ENCODE measurements at places on chromosomes 16 and 17.

DNA sequence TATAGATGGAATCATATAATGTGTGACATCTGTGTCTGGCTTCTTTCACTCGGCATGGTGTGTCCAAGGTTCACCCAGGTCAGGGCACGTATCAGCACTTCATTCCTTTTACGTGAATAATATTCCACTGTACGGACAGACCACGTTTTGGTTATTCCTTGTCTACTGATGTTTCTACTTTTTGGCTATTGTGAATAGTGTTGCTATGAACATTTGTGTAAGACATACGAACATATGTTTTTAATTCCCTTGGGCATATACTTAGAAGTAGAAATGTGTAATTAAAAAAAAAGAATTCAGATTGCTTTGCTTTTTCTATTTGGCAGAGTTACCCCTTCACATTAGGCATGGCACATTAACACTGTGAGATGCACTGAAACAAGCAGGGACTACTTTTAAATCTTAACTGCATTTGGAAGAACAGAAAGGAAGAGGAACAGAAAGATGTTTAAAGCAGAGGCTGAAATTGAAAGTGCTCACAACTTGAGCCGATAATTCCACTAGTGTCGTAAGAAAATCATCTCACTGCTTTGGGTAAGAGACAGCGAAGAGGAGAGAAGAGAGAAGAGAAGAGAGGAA is 105.3 kb downstream of the VPS53 start:
- H3K36me3 ChIP-seq = peaks cover 5% of the 10 kb centered on the region
- no peak for DNase-seq
- no peaks in the 10 kb centered on the region for H3K4me1 ChIP-seq
- no peaks in the 10 kb centered on the region for H3K27me3 ChIP-seq
- no peak overlapping the region for H3K4me3 ChIP-seq
- H3K27ac ChIP-seq = no peak overlapping the region

- peak; percentile 14 for DNase-seq
- H3K4me1 ChIP-seq = peaks cover 1% of the 10 kb centered on the region
- peak overlapping the region; percentile 62 for H3K27ac ChIP-seq
- H3K4me3 ChIP-seq = peak overlapping the region; percentile 15
Measured at GRCh38 chr16:31268033-31268365, 8.2 kb downstream of the ITGAM start.

DNA sequence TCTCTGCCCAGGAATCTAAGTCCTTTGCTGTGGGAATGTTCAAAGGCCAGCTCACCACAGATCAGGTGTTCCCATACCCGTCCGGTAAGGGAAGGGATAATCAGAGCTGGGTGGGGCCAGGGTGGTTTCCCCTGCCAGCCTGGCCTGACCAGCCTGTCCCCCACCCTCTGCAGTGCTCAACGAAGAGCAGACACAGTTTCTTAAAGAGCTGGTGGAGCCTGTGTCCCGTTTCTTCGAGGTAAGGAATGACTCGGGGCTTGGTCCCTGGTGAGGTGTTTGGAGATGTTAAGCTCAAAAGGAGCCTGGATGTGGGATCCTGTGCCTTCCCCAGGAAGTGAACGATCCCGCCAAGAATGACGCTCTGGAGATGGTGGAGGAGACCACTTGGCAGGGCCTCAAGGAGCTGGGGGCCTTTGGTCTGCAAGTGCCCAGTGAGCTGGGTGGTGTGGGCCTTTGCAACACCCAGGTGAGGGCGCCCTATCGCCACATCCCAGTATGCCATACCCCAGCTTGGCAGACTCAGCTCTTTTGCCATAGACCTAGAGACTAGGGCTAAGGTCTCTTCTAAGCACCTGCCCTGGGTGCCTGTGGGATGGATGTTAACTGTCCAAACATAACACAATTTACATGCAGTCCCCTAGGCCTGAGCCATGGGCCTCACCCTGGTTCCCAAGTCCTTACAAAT is 997 bp downstream of the ACADVL start:
- H3K36me3 ChIP-seq = peaks cover 40% of the 10 kb centered on the region
- H3K4me1 ChIP-seq = no peaks in the 10 kb centered on the region
- peak; percentile 85 for DNase-seq

DNA sequence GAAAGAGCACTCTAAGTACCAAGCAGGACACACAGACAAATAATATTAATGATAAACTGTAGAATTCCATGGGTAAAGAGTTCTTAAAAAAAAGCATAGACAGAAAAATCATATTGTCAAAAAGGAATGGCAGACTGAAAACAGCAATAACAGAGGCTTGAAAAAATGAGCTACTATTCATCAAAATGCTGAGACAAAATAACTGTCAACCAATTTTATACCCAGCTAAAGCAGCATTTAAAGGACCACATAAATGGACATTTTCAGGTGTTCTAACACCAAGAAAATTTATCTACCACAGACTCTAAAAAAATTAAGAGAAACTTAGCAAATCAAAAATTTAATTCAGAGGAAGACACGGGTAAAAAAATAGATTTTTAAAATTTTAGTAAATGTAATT is 119.1 kb downstream of the DYNLRB2 start:
- H3K4me3 ChIP-seq = no peak overlapping the region
- H3K27ac ChIP-seq = no peak overlapping the region
- H3K27me3 ChIP-seq = no peaks in the 10 kb centered on the region
- H3K36me3 ChIP-seq = no peaks in the 10 kb centered on the region
- DNase-seq = no peak

DNA sequence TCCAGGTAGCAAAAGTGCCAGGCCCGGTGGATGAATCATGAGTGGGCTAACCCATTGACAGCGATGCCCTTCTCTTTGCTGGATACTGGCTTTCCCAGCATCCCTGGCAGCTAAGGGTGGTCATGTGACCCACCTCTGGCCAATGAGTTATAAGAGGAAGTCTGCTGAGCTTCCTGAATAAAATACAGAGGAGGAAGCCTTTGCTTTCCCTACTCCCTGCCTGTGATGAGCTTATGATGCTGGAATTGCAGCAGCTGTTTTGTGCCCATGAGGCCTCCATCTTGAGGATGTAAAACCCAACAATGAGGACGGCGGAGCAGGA is 15.0 kb upstream of the ATP2A3 start:
- no peaks in the 10 kb centered on the region for H3K4me1 ChIP-seq
- DNase-seq = no peak
- H3K27ac ChIP-seq = no peak overlapping the region
- peaks cover 2% of the 10 kb centered on the region for H3K36me3 ChIP-seq
- H3K27me3 ChIP-seq = no peaks in the 10 kb centered on the region

- no peaks in the 10 kb centered on the region for H3K27me3 ChIP-seq
- H3K4me1 ChIP-seq = no peaks in the 10 kb centered on the region
- H3K36me3 ChIP-seq = no peaks in the 10 kb centered on the region
- no peak for DNase-seq
- no peak overlapping the region for H3K27ac ChIP-seq
- H3K4me3 ChIP-seq = no peak overlapping the region
Measured at GRCh38 chr17:31803494-31804213, 55.4 kb downstream of the COPRS start.

GRCh38 chr16:29808219-29808900 is 2.0 kb downstream of the MAZ start:
- no peak for DNase-seq
- no peak overlapping the region for H3K27ac ChIP-seq
- H3K4me1 ChIP-seq = no peaks in the 10 kb centered on the region
- peak overlapping the region; percentile 85 for H3K4me3 ChIP-seq

GRCh38 chr16:454397-454940 is 29.0 kb downstream of the RAB11FIP3 start:
- no peaks in the 10 kb centered on the region for H3K36me3 ChIP-seq
- H3K27me3 ChIP-seq = no peaks in the 10 kb centered on the region

DNA sequence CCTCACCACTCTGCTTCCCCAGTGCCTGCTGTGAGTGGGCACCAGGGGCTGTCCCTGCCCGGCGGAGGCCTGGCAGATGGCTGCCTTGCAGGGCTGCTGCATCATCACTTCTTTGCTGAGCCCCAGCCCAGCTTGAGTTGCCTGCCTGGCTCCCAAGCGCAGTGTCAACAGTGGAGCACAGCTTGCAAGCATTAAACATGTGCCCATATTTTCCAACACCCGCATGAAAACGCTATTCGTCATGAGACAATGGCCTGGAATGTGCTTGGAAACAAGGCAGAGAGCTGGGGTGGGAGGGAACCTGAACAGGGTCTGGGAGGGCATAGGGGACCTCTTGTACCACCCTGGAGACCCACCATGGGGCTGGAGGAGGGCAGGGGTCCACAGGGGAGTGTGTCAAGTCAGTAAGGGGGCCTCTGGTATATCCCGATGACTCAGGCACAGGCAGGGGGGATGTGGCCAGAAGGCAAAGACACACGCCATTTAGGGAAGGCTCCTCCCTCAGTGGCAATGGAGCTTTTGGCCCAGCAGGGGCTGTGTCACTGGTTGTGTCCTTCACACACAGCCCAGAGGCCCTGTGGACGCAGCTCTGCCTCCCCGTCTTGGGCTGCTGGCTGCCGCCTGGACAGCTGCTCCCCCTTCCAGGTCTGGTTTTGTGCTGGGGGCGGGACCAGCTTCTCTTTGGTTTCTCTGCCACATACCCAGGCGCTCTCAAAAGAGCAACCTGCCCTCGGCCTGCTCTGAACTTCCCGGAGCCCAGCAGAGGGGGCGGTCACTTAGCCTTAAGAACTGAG is 17.4 kb upstream of the MTSS2 start:
- DNase-seq = peak; percentile 68
- no peak overlapping the region for H3K27ac ChIP-seq
- no peak overlapping the region for H3K4me3 ChIP-seq
- no peaks in the 10 kb centered on the region for H3K27me3 ChIP-seq
- peaks cover 2% of the 10 kb centered on the region for H3K4me1 ChIP-seq
- peaks cover 4% of the 10 kb centered on the region for H3K36me3 ChIP-seq

DNA sequence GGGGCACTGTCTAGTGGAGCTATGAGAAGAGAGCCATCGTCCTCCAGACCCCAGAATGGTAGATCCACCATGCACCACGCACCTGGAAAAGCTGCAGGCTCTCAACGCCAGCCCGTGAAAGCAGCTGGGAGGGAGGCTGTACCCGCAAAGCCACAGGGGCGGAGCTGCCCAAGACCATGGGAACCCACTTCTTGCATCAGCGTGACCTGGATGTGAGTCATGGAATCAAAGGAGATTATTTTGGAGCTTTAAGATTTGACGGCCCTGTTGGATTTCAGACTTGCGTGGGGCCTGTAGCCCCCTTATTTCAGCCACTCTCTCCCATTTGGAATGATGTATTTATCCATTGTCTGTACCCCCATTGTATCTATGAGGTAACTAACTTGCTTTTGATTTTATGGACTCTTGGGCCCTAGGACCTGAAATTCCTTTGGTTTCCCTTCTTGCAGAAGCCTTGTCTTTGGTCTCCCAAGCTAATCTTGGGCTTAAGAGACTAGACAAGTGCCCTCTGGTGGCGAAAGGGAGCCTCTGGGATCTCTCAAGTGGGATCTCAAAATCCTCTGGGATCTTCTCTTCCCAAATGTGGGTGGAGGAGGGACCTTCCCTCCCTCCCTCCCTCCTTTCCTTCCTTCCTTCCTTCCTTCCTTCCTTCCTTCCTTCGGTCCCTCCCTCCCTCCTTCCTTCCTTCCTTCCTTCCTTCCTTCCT is 58.2 kb upstream of the HAPSTR1 start:
- H3K27ac ChIP-seq = no peak overlapping the region
- no peaks in the 10 kb centered on the region for H3K27me3 ChIP-seq
- H3K4me1 ChIP-seq = no peaks in the 10 kb centered on the region
- H3K36me3 ChIP-seq = no peaks in the 10 kb centered on the region
- H3K4me3 ChIP-seq = no peak overlapping the region

DNA sequence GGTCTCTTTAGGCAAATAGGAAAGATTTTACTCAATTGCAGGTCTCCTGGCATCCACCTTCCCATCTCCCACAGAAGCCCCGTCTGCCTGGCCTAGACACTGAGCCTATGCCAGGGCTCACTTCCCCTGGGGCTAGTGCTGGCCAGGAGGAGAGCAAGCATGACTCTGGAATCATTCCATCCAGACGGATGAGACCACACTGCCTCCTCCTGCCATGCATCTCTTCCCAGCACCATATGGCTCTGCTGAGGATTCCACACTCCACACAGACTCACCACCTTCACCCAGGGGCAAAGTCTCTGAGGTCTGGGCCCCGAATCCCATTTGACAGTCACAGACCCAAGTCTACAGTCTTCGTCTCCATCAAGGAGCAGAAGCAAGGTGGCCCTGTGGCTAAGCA is 346.5 kb downstream of the C16orf95 start:
- H3K4me3 ChIP-seq = no peak overlapping the region
- no peak for DNase-seq
- H3K36me3 ChIP-seq = no peaks in the 10 kb centered on the region
- H3K27ac ChIP-seq = no peak overlapping the region
- H3K27me3 ChIP-seq = no peaks in the 10 kb centered on the region

DNA sequence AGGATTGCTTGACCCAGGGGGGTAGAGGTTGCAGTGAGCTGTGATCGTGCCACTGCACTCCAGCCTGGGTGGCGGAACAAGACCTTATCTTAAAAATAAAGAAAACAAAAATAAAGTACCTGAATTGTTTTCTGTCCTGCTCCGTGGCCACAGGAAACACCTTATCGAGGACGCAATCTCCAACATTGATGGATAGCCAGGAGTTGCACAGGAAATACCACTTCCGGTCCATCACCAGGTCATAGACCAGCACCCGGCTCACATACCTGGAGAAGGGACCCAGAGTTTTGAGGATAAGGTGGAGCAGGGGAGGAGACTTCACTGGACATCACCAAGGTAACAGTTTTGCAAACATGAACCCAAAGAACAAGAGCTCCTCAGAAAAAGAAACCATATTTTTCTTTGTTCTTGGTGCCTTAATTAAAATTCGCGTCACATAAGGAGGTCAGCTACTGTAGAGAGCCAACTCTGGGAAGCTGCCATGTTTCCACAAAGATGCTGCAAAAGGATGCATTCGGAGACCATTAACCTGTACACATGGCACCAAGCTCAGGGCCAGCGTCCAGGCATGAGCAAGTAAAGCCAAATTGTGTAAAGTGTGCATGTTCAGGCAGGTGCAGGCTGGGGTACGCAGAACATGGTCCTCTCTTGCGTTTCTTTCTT is 55.6 kb upstream of the GCSH start:
- H3K4me3 ChIP-seq = no peak overlapping the region
- DNase-seq = no peak
- no peaks in the 10 kb centered on the region for H3K36me3 ChIP-seq
- H3K27me3 ChIP-seq = no peaks in the 10 kb centered on the region
- no peaks in the 10 kb centered on the region for H3K4me1 ChIP-seq

DNA sequence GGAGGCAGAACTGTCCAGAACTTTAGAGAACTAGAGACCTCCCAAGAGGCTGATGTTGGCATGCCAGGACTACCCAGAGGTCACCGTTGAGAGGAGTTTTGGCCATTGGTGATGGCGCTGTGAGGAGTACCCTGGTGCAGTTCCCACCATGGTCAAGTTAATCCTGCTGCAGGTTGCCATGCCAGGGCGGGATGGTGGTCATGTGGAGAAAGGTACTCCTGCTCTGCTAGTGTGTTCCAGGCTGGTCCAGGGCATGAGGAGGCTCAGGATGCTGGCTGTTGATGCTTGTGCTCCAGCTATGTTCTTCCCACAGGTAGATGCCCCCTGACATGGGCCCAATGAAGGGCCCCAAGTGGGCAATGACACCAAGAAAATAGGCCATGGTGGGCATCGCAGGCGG is 4.1 kb upstream of the PHF12 start:
- H3K36me3 ChIP-seq = no peaks in the 10 kb centered on the region
- peaks cover 9% of the 10 kb centered on the region for H3K4me1 ChIP-seq
- H3K27ac ChIP-seq = no peak overlapping the region
- no peaks in the 10 kb centered on the region for H3K27me3 ChIP-seq

GRCh38 chr16:80552277-80552676 is 11.5 kb downstream of the DYNLRB2 start:
- no peak overlapping the region for H3K27ac ChIP-seq
- no peaks in the 10 kb centered on the region for H3K4me1 ChIP-seq
- DNase-seq = no peak
- no peaks in the 10 kb centered on the region for H3K27me3 ChIP-seq
- no peak overlapping the region for H3K4me3 ChIP-seq
- no peaks in the 10 kb centered on the region for H3K36me3 ChIP-seq

- no peaks in the 10 kb centered on the region for H3K27me3 ChIP-seq
- no peak overlapping the region for H3K4me3 ChIP-seq
- no peaks in the 10 kb centered on the region for H3K36me3 ChIP-seq
Measured at GRCh38 chr17:66290101-66290722, 12.2 kb upstream of the PRKCA start.

Data from H9 (cell line).